ENCODE measurements at places on chromosomes 11 and 22.

- DNase-seq, result peak; percentile 90
Observed at GRCh38 chr11:66020618-66021357, 5.5 kb downstream of the CATSPER1 start.

DNA sequence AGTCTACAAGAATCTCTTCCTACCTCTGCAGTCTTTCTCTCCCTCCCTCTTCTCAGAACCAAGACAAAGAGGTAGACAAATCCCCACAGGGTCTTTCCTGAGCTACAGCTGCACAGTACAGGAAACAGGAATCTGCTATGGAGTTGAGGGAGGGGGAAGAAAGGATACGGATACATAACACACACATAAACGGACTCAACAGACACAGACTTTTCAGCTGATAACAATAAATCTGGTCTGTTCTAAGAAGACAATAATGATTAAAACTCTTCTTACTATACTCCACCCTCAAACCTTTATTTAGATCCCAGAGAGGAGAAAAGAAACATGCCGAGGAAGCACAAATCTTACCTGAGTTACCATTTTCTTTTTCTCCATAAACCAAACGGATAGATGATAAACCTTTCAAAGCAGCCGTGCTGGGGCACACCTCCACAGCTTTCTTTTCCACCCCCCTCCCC, 122.2 kb downstream of the APOL5 start:
- no peak for DNase-seq

- no peak for DNase-seq
Observed at GRCh38 chr11:34180040-34180813, 74.8 kb downstream of the NAT10 start.

DNA sequence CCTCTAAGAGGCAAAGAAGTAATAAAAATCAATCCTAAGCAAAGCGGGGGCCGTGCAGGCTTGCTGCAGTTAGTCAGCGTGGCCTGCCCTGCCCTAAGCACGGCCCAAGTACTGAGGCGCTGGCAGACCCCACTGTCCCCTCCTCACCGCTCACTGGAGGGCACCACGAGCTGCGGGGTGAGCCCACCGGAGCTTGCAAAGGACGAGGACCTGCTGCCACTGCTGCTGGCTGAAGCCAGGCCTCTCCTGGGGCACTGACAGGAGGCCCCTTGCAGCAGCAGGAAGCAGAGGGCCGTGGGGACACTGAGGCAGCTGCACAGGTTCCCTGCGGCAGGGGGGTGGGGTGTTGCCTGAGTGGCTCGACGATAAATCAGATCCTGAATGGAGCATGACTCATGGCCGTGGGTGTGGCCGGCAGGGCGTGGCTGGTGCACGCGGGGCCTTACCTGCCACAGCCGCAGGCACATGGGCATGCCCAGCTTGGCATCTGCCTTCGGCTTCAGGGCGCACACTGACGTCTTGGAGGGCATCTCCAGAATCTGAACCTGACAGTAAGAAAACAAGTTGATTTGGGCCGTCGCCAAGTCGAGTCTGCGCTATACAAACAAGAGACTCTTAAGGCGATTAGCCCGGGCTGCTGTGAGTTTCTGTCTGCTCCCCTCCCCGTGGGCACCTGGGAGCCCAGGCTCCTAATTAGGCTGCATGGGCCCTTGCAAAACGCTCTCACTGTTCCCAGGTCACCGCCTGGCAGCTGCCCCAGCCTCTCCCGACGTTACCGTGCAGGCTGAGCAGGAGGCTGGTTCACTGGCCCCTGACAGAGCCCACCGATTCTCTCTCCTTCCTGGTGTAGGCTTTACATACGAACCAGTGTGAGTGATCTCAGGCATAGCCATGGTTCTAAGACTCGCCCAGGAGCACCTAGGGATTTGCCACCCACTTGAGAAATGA, 45.9 kb downstream of the TBX1 start:
- no peak for DNase-seq

DNA sequence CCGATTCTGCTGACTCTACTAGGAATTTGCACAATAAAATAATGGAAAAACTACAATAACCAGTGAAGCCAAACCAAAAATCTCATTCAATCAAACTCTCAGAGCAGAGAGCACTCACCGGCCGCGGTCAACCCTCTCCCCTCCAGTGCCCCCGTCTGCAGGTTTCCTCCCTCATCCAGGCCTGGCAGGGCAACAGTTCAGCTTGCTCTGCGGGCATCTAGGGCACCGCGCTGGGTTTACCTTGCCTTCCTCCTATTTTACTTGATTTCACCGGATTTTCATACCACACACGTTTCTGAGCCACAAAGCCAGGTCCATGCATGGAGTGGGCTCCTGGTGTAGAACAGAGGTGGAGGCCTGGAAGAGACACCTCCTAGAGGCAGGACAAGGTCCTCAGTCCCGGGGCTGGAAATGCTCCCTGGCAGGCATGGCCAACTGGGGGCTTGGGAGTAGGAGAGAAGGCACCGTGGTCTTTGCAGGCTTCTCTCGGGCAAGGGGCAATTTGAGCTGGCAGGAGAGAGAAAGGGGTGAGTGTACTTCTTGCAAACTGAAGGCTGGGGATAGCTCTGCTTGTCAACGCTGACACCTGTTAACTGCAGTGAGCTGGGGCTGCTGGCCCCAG, 938.4 kb downstream of the BRD1 start:
- DNase-seq, result no peak

GRCh38 chr11:135069890-135070289, 657.8 kb upstream of the B3GAT1 start:
- peak; percentile 20 for DNase-seq

- no peak for DNase-seq
Observed at GRCh38 chr11:91231226-91231625, 993.4 kb upstream of the FAT3 start.

- DNase-seq, result no peak
Observed at GRCh38 chr22:45418770-45419138, 5.3 kb downstream of the RIBC2 start.

DNA sequence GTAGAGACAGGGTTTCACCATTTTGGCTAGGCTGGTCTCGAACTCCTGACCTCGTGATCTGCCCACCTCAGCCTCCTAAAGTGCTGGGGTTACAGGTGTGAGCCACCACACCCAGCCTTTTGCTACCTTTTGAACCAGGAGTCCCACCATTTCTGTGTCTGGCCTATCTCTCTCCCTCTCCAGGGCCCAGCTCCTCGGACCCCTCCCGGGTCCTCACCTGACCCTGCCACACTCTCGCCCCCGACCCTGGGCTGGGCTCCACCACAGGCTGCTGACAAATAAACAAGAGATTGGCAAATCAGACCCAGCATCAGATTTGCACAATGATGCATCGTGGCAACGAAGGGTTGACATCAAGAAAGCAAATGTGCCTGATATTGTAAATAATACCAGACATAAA, 8.8 kb downstream of the KRTAP5-5 start:
- no peak for DNase-seq

DNA sequence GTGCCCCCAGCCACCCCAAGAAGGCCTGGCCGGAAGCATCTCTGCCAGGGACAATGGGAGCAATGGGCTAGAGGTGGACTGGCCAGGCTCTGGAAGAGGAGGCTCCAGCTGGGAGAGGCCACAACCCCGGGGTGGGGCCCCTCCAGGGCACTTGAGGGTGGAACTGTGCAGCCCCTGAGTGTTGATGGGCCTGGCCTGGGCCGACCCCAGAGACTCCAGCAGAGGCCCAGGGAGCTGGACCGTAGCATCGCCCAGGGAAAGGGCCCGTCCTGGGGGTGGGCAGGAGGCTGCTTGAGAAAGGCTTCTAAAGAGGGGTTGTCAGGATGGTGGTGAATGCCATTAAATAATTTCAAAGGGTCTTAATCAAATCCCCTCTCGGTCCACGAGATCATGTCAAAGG, 30.4 kb downstream of the CDKN1C start:
- DNase-seq, result no peak

GRCh38 chr11:73671701-73672100, 25.3 kb downstream of the PLEKHB1 start:
- DNase-seq, result no peak

GRCh38 chr22:37623075-37624016, 14.7 kb downstream of the GGA1 start:
- peak; percentile 82 for DNase-seq

- DNase-seq, result no peak
Observed at GRCh38 chr11:114154271-114155047, 94.9 kb downstream of the ZBTB16 start.

DNA sequence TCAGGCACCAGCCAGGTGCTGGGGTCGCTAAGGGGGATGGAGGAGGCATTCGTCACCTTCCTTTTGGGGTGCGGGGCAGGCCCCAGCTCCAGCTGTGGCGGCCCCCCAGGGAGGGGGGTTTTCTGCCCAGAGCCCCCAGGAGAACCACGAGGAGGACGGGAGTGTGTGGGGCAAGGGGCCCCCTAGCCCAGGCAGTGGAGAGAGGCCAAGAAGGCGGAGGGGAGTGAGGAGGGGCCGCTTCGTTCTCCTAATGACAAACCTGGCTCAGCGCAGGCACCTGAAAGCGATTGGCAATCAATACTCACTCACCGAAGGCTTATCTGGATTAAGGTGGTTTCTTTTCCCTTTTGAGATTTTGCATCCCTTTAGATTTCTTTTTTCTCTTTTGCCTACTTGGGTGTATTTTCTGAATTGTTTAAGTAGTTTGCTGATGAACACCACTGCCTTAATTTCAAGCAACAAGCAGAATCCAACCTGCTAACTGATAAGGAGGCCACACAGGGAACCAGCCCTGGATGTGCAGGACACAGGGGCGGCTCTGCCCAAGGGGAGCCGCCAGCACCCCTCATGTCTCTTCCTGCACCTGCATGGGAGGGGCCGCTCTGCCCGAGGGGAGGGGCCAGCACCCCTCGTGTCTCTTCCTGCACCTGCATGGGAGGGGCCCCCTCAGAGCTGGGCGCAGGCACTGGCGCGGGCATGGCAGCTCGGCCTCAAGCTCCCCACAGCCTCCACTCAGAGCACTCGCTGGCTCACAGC, 122.3 kb downstream of the BRD1 start:
- DNase-seq, result no peak

GRCh38 chr11:130095326-130095725, 25.6 kb downstream of the APLP2 start:
- no peak for DNase-seq

DNA sequence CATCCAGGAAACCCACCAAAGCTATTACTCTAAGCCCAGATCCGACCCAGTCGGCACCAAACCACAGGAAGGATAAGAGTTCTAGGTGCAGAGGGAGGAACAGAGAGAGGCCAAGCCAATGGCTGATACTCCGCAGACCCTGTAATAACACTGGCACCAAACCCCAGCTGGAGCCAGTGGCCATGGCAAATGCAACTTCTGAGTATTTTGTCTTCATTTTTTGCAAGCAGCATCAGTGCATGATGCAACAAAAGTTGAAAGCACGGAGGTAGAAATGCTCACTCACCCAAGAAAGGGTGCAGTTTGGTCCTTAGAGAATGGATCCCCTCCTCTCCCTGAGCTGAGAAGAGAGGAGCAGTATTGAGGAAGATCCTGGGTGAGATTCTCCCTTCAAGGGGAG, 2.8 kb downstream of the TMEM121B start:
- no peak for DNase-seq

DNA sequence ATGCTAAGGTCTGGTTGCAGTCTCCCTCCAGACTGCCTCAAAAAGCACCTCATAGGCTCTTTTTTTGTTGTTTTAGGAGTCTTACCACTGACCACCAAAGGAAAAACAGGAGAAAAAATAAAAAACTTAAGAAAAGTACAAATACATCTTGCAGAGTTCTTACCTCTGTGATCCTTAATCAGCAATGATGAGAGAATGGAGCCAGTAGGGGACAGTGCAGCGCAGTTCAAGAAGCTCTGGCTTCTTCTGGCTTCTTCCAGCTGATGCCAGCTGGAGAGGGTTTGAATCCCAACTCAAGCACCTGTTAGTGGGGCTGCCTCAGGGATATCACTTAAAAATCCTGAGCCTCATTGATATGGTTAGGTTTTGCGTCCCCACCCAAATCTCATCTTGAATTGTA, 223.3 kb upstream of the ISX start:
- no peak for DNase-seq

GRCh38 chr11:110176366-110177085, 83.3 kb downstream of the ZC3H12C start:
- DNase-seq, result peak; percentile 32

GRCh38 chr11:15969701-15970329, 386.5 kb downstream of the SOX6 start:
- DNase-seq, result no peak

GRCh38 chr11:94305146-94305545, 766 bp downstream of the IZUMO1R start:
- peak; percentile 63 for DNase-seq

DNA sequence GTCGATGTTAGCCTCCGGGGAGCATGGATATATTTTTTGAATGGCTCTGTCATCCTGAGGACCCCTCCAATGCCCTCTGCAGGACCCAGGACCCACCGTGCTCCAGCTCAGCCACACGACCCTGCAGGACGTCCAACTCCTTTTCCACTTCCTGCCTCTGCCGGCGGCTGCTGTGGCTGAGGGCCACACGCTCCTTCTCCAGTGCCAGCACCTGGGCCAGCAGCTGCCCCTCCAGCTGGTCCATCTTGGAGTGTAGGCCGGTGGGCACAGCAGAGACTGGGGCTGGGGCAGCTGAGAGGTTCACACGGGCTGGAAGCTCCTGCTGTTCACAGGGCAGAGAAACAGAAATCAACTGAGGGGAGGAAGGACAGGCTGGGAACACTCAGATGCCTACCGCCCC, 15.6 kb downstream of the NPTXR start:
- DNase-seq, result no peak

DNA sequence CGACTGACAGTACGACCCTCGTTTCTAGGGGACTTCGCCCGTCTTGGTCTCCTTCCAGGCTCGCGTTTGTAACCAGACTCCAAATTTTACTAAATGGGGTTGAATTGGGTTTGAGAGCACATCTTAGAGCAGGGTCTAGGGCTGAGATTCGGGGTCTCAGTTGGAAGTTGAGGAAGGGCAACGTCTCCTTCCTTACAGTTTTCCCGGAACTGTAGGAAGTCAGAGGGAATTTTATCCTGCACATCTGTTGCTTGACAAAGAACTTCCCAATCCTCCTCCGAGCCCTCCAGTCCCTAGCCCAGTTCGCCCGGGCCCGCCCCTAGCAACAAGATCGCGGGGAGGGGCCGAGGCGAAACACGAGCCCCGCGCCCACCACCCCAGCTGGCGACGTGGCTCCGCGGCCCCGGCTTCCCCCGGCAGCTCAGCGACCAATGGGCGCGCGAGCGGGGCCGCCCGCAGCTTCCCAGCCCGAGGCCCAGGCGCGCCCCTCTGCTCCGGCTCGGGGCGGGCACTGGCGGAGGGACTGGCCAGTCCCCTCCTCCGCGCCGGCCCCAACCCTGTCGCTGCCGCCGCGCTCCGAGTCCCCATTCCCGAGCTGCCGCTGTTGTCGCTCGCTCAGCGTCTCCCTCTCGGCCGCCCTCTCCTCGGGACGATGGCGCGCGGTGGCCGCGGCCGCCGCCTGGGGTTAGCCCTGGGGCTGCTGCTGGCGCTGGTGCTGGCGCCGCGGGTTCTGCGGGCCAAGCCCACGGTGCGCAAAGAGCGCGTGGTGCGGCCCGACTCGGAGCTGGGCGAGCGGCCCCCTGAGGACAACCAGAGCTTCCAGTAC, at the start of gene RCN1:
RCN1 (plus strand) TSS at position 530 of the 826 bp plus-strand sequence; CDS start at position 653, 123 bp downstream.
- DNase-seq, result peak; percentile 89

Data from AG08396 (cell line).